NCI-H2081 (cell line): ENCODE measurements at places on chromosomes 13 and 19.
A peak's percentile ranks its signal among the peaks of the same experiment; 100 is the strongest.

DNA sequence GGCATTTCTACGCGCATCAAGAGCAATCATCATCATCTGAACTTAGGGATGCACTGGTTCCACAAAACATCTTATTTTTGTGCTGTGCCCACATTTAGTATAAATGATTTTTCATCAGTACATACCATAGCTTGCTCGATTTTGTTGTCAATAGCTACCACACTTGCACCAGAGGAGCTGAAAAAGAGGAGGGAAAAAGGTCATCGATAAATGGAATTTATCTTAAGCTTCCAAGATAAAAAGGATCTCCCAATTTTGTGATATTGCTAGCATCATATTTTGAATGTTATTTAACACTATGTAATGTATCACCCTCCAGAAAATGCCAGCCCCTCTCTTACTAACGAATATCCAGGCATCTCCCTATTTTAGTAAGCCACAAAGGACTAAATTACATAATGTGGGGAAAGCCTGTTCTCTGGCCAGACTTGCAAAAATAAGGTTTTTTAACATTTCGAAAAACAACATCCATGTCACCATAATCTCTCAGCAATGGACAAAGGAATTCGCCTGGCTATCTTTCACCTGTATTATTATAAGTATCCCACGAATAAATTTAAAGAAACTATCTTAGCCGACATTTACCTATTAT lies 62.4 kb downstream of the SERP2 start:
- no peak for DNase-seq

DNA sequence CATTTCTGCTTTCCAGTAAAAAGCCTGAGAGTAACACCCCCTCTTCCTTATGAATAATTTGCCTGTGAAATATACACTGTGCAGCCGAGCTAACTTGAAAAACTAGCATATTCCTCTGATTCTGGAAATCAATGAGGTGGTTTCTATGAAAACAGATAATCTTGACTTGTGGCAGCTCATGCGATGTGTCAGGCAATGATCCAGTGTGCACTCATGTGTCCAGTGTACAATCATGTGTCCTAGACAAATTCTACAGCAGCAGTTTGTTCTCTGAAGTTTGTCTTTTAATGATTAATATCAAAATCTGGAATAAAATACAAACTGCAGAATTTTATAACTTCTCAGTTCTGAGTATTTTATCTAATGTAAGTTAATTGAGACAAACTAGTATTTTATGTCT lies 2213.9 kb upstream of the PCDH20 start:
- DNase-seq = no peak

GRCh38 chr13:33109801-33110200 lies 93.6 kb downstream of the KL start:
- no peak for DNase-seq

- DNase-seq = peak; percentile 37
Measured at GRCh38 chr19:7674010-7675005, 2.6 kb upstream of the MCEMP1 start.

GRCh38 chr13:108383667-108384066 lies 114.1 kb downstream of the TNFSF13B start:
- no peak for DNase-seq

- no peak for DNase-seq
Measured at GRCh38 chr19:51111606-51112005, 3.4 kb upstream of the CTU1 start.

DNA sequence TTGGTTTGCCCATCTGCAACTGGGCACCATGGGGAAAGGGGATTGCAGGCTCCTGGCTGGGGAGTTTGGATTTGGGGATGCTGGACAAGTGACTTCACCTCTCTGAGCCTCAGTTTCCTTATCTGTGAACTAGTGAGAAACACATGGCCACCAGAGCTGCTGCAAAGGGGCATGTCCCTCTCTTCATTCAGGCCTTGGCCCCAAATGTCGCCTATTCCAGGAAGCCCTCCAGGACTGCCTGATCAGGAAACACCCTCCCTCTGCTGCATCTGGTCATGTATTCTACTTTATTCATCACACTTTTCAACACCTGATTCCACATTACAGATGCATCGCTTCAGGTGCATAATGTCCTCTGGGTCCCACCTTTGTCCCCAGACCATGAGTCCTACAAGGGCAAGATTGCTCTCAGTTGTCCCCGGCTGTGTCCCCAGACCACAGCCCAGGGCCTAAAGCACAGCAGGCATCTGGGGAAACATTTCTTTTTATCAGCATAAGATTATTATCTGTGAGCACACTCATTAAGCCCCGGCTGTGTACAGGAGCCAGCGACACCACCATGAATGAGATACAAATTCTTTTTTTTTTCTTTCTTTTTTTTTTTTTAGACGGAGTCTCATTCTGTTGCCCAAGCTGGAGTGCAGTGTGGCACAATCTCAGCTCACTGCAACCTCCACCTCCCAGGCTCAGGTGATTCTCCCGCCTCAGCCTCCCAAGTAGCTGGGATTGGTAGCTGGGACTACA lies 37.5 kb downstream of the ARRDC2 start:
- no peak for DNase-seq

DNA sequence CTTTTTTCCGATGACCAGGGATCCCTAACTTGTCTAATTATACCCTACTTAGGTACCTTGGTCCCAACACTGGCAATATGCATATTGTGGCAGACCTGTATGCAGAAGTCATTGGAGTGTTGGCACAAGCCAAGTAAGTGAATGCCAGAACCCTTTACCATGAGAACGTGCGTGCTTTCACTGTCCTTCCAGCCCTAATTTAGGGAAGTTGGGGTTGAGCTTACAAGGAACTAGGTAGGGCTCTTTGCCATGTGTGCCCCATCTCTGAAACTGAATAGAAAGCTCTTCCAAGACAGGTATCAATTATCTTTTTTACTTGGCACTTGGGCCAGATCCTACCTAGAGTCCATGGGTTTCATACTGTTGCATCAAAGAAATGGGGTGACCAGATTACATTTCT lies 93.2 kb downstream of the FRY start:
- no peak for DNase-seq

GRCh38 chr13:113110852-113111315 lies 5.3 kb downstream of the F7 start:
- no peak for DNase-seq

GRCh38 chr13:97113231-97114001 lies 108.7 kb upstream of the MBNL2 start:
- no peak for DNase-seq

DNA sequence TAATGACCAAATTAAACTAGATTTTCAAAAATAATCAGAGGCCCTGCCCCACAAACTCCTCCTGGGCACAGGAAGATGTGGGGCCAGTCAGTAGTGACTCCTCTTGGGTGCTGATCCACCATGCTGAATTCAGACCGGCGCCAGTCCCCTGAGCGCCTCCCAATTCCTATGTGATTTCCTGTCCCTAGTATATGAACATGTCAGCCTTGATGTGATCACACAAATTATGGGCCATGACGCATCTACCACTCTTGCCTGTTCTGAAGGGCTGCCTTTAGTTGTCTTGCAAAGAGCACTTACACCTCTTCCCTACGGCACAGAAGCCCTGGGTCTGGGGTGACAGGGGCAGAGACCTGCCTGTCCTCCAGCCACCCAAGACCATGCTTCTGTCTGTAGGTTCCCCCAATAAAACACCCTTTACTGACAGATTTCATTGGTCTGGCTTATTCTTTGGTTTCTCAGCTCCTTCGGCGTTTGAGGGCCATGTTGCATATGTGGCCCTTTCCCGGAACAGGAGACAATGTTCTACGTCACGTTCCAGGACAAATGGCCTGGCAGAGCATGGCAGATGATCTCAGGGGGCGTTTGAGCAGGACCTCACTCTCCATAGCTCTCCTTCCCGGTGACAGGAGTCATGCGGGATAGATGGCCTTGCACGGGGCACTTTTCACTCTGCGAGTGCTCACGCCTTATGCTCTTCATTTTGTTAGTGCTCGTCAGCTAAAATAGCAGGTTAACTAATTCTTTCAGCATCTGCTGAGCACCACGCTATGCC lies 5.6 kb upstream of the ATP11A start:
- DNase-seq = no peak

DNA sequence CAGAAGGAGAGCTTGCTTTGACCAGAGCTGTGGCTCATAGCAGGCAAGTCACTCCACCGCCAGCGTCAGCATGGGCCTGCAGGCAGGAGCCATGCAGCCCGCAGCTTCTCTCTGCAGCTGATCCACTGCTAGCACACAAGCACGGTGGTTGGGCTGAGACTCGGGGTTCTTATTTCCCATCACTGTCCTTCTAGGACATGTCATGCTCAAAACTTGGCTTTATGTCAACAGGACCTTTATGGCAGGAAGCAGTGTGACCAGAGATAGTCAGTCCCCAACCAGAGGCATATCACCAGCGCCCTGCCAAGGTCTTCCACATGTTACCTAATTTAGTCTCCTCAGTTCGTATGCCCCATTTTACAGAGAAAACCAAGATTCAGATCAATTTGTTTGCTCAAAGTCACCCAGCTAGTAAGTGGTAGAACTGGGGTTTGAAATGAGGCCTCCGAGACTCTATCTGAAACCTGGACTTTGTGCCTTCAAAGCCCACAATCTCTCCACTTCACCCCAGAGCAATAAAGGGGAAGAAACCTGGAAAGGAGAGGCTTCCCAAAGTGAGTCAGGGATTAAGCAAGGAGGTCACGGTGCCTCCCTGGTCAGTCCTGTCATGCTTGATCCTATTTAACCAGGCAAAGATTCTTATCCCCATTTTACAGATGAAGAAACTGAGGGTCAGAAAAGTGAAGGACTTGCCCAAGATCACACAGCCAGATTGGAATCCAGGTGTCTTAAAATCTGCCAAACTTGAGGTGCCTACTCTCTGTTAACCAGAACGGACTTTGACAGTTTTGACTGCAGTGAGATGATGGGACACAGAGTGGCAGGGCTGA lies 5.1 kb downstream of the TMEM272 start:
- no peak for DNase-seq

- no peak for DNase-seq
Measured at GRCh38 chr19:35756377-35757230, at the start of gene HSPB6. TSS of gene HSPB6 (minus strand) at chr19:35757029. CDS start at chr19:35757008, 21 bp downstream.

DNA sequence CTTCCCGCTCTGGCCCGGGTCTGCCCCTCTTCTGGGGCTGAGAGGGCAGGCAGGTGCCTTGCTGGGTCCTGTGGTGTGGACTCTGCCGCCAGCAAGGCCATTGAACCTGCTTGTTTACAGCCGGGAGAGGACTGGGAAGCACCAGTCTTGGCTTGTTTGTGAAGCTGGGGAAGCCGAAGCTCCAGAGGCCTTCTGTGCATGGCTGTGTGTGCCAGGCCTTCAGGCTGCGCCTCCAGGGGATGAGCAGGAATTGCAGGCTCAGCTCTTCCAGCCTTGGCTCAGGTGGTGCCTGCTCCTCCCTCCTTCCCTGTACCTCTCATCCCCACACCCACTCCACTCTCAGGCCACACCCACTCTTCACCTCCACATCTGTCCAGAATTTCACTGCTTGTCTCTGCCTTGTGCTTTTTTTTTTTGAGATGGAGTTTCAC lies 17.5 kb downstream of the NDUFB7 start:
- no peak for DNase-seq

GRCh38 chr19:44003461-44004009 lies 778 bp downstream of the ZNF230 start:
- no peak for DNase-seq

DNA sequence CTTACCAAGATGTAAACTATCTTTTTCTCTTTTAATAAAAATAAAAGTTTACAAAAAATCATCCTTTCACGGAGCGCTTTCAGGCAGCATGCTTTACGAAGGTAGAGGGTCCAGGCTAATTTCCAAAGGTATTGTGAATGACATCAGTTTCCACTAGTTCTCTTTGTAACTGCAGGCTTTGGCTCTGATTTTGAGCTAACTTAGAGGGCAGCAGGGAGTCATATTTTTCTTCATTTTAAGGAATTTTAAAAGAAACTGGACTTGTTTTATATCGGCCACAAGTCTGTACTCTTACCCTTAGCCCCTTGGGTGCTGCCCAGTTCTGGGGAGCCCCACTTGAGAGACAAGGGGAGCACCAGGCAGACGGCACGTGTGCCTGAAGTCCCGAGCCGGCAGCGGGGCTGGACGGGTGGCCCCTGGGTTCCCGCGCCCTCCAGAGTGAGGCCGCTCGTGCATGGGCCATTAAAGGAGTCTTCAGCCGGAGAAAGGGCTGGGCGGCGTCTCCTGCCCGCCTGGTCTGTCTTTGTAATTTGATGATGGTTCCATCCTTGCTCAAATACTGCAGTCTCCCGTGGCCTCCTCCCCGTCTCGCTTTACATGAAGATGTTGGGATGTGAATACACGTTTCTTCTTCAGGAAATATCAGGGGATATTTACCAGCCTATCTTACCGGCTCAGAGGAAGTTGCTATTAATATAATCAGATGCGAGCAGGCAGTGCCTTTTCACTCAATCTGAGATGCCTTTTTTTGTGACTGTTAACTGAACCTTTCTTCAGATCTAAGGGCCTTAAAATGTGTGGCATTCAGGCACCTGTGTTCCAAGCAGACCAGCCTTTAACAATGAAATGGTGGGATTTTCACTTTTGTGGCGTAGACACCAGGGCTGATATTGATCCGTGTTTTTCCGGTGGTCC lies 67.4 kb downstream of the GGACT start:
- peak; percentile 24 for DNase-seq

- DNase-seq = peak; percentile 65
Measured at GRCh38 chr19:14248578-14249011, 42.6 kb upstream of the ADGRL1 start.

- DNase-seq = no peak
Measured at GRCh38 chr13:105471673-105472072, 1063.8 kb downstream of the EFNB2 start.
